Activated T-cell treated with anti-CD3 and anti-CD28 coated beads for 48 hours (primary cell): ENCODE measurements at places on chromosomes 1 and 21.
A peak's percentile ranks its signal among the peaks of the same experiment; 100 is the strongest.

DNA sequence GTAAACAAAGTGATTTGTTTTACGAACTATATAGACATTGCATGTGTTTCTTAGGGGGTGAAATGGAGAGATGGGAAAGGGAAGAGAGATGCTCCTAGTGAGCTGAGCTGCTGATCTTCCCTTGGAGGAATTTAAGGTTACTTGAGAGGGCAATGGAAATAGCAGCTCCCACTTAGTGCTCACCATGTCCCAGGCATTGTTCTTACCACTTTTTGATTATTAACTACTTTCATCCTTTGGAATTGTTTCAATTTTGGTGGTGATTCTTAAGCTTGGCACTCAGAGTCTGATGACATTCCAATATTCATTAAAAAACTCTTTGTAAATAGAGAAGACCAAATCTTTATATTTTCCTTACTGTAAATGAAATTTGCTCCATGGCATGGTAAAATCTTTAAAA is 124.9 kb downstream of the ITSN1 start:
- DNase-seq: no peak

DNA sequence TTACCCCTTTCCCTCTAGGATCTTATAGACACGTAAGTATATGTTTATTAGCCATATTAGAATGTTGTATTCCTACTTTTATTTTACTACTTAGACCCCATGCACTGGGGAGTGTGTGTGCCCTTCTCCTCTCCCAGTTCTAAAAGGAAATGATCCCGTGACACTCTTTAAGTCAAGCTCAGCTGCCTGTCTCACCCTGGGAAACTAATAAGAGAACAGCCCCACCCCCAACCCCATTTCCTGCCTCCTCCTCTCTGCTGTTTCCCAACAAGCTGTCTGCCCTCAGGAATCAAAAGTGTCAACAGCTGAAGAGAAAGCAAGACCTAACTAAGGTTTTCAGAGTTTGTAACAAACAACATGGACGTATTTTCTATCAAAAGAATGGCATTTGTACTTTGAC is 92.6 kb upstream of the VAV3 start:
- no peak for DNase-seq

DNA sequence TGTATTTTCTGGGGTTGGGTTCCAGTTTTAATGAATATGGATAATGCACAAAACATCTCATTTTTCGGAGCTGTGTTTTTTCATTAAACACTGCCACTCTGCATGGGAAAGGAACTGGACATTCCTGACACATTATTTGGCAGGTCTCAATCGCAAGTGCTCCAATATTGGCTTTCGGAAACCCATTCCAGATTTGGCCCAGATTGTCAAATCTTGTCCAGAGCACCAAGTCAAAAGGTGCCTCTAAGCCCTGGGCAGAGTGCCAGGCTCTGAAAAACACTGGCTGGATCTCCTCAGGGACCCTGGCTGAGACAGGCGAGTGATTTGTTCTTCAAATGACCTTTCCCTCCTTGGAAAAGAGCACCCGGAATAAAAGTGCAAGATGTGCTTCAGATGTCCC is 68.4 kb upstream of the MRPS6 start:
- no peak for DNase-seq

DNA sequence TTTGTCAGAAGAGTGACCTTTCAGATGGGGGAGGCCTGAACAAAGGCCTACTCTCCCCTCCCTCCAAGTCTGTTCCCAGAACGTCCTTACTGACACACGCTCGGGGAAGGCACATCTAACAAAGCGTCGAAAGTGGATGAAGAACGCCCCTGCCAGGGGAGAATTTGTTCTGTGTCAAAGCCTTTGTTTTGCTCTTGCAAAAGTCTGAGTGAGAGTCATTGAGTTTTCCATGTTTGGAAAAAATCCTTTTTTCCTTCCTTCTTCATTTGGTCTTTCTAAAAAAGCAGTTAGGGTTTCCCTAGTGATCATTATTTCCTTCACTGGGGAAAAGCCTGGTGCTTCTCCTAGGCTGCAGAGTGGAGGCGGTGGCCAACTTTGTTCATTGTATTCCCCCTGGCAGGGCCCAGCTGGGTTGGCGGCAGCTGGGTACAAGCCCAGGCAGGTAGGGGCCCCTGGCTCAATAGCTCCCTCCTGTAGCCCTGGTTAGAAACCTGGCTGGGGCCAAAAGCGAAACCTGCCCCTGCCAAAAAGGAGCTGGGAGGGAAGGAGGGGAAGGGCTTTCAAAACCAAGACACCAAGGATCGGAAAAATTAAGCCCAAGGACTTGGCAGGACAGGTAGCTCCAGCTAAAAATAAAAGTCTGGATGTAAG is 81.1 kb downstream of the ITPKB start:
- DNase-seq: no peak

DNA sequence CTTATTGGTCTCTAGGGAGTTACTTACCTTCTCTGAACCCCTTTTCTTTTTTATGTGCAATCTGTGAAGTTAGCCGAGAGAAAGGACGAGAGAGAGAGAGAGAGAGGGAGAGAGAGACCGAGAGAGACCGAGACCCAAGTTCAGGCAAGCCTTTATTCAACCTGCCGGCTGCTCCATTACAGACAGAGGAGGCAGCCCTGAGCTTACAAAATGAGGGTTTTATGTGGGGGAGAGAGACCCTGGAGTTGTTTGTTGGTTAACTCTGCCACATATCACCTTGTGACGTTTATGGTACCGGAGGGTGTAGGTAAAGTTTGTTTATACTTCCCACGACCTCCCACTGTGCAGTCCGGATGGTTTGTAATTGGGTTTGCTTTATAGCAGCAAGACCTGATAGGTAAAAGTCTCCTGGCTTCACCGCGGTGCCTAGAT is 1.5 kb upstream of the MCOLN3 start:
- DNase-seq: no peak

GRCh38 chr1:30962609-30963508 is 54.3 kb upstream of the SDC3 start:
- DNase-seq: no peak

DNA sequence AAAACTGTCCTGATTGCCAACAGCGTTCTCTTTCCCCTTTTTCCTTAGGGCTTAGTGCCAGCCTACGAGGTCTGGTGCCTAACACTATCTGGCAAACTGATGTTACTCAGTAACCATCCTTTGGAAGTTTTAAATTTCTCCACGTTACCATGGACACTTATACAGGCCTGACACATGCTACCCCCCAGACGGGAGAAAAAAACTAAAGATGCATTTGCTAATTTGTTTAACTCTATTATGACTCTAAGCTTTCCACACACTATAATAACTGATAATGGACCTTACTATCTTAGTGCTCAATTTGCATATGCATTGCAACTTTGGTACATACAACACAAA is 36.8 kb downstream of the CLCA1 start:
- DNase-seq: no peak

DNA sequence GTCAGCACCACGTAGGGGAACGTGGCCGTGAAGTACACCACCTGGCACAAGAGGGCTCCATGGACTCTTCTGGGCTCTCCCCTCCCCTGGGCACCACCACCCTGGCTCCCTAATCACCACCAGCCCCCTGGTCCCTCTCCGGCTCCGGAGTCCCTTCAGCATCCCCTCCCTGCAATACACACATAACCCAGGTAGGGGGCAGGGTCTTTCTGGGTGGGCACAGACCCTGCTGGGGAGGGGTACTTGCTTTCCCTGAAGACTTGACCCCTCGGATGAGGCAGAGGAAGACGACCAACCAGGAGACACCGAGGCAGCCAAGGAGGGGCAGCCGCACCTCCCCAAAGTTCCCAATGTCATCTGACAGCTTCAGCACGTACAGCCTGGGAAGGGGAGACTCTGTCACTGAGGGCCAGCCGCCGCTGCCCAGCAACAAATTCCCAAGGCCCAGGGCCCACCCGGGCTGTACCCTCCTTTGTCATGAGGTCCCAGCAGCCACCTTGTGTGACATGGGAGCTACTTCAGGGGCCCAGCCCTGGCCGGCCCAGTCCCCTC is 11.3 kb downstream of the CCDC24 start:
- no peak for DNase-seq

DNA sequence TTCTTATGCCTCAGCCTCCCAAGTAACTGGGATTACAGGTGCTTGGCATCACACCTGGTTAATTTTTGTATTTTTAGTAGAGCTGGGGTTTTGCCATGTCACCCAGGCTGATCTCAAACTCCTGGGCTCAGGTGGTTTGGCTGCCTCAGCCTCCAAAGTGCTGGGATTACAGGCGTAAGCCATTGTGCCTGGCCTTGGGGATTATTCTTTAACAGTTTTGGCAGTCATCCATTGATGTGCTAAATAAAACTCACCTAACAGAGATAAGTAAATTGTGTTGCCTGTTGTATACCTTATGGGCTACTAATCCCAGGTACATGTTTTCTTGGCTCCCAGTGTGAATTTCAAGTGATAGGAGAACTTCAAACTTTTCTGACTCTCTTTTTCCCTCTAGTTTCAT is 35.2 kb upstream of the PDE4B start:
- DNase-seq: no peak

DNA sequence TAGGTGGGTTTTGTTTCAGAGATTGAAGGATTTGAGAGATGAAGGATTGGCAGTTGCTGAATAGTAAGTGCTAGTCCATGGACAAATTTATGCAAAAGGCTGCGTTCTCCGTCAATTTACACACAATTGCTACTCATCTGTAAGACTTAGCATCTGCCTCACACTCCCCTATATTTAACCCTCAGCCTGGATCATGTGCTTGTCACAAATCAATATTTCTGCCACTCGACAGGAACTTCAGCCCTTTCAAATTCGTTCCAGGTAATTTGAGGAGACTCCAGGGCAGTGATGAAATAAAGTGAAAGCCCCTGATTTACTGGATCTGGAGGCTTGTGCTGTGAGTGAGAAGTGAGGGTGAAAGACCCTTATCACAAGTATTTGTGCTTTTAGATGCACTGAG is 105.6 kb upstream of the UBE2U start:
- no peak for DNase-seq

DNA sequence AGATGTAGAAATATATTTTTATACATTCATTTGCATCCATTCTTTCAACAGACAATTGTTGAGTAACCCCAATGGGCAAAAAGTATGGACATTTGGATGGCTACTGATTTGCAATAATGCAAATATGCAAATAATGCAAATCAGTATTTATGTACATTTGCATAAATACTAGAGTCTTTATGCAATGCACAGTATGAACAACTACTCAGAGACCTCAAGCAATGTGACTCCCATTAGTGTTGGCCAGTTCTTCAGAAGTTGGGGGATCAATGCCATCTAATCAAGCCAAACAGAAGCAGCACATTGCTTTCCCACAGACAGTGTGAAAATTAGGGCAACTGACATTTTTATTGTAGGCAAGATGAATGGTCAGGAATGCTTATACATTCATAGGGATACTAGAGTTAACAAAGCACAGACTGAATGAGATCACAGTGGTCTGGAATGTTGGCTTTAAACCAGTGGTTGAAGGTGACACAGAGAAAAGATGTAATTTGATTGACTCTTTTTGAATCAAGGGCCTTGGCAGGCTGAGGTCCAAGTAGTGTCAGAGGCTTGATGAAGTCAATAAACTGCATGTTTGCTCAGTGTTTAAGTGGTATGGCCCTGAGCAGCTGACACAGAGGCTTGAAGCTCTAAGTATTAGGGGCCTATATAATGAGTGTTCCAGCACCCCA is 256.6 kb downstream of the CTH start:
- no peak for DNase-seq

GRCh38 chr21:44509539-44509938 is 30.5 kb downstream of the KRTAP10-1 start:
- DNase-seq: no peak

GRCh38 chr1:243731974-243732625 is 117.9 kb downstream of the AKT3 start:
- DNase-seq: no peak

DNA sequence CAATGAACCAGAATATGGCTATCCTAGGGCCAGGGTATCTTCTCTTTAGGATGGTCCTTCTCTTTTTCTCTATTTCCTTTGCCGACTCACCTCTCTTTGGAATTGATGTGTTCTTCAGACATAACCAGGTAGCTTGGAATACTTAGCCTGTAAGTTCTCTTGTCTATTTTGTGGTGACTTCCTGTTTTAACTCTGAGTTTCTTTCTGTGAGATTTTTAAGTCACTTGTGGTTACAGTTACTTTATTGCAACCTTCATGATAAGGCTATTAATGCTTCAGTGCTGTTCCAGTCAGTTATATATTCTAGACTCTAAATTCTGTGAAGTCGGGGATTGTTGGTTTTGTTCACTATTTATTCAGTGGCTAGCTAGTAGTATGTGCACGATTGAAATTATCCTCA is 46.2 kb downstream of the DISP1 start:
- DNase-seq: no peak

GRCh38 chr1:229440851-229441537 is 7.1 kb upstream of the ACTA1 start:
- DNase-seq: no peak

- DNase-seq: no peak
Observed at GRCh38 chr1:22207511-22208267, 64.8 kb upstream of the WNT4 start.

- no peak for DNase-seq
Observed at GRCh38 chr21:27306791-27307775, 340.2 kb upstream of the ADAMTS5 start.

- DNase-seq: no peak
Observed at GRCh38 chr21:44555200-44555875, 3.3 kb downstream of the KRTAP10-3 start.

- DNase-seq: peak; percentile 96
Observed at GRCh38 chr1:112715264-112716053, at the start of gene PPM1J. Gene PPM1J (minus strand): TSS chr1:112715332. CDS start chr1:112715301, 31 bp downstream.

DNA sequence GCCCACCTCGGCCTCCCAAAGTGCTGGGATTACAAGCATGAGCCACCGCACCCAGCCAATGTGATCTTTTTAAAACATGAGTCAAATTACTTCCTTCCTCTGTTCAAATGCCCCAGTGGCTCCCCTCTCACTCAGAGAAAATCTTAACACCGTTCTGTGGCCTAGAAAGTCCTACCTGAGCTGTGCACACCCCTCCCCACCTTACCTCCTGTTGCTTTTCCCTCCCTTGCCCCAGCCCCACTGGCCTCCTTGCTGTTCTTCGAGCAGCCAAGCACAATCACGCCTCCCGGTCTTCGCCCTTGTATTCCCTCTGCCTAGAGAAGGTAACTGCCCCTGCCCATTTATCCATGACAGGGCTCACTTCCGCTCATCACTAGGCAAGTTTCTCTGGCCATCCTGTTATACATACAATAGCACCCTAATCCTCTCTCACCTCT is 62.6 kb upstream of the RPL11 start:
- no peak for DNase-seq

GRCh38 chr21:41403331-41403730 is 22.7 kb upstream of the MX1 start:
- DNase-seq: no peak

GRCh38 chr1:121418369-121419049 is 233.7 kb downstream of the SRGAP2C start:
- DNase-seq: no peak

- DNase-seq: no peak
Observed at GRCh38 chr1:44832056-44832705, 10.9 kb downstream of the PTCH2 start.
